ENCODE measurements at places on chromosomes 1 and 21. TPM values are rescaled to one million over a fixed set of nuclear protein-coding genes. Genes with fewer than 3 reads are reported as not detected.

DNA sequence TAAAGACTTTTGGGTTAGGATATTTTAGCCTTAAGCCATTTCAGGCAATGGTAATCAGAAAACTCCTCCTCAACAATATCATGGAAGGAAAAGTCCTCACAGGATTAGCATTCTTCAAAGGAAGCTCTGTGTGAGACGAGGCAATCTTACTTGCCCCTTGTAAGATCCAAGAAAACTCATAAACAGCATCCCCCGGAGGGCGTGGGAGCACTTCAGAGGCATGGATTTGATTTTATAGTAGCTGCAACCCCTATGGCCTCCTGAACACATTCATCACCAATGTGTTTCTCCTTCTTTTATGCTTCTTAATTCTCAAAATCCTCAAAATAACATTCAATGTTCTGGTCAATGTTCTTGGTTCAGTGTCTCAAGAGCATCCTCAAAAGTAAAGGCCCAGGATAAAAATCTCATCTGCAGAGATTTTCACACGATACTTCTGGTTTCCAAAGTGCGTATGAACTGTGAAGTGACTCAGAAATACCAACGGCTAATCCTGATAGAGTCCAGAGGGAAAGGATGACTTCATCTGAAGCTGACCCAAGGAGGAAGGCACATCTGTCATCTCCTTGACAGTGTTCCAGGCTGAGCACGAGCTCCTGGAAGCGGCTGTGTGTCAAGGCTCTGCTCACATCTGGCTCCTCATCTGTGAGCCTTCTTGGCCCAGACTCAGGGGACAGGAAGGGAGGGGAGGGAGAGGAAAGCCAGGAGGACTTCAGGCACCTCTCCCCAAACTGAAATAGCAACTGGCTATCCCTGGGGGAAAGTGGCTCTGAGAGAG, 49.3 kb upstream of the PSEN2 start:
- no peaks in the 10 kb centered on the region for H3K27me3 ChIP-seq
- H3K4me3 ChIP-seq = no peak overlapping the region
- DNase-seq = no peak
- no peaks in the 10 kb centered on the region for H3K36me3 ChIP-seq
- peaks cover 6% of the 10 kb centered on the region for H3K4me1 ChIP-seq

- no peak overlapping the region for H3K27ac ChIP-seq
- H3K27me3 ChIP-seq = peaks cover 33% of the 10 kb centered on the region
- H3K36me3 ChIP-seq = no peaks in the 10 kb centered on the region
These were observed 2.9 kb upstream of the CAMK1G start for GRCh38 chr1:209580577-209580976.

DNA sequence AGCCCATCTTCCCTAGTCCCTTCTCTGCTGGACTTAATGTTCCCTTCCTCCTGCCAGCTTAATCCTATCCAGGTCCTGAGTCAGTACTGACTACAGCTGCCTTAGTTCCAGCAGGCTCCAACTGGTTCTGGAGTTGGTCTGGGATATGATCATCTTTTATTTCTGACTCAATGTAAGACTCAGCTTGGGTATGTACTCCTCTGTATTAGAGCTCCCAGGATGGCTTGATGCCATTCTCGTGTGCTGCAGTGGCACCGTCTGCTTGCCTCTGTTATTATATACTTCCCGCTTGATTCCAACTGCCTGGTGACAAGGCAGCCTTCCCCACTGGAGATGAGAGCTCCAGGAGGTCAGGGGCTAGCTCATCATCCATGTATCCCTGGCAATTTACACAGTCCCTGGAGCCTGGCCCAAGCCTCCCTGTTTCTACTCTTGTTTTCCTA, 164.4 kb upstream of the DPT start:
- H3K36me3 ChIP-seq = no peaks in the 10 kb centered on the region
- no peak overlapping the region for H3K27ac ChIP-seq
- no peak overlapping the region for H3K4me3 ChIP-seq

- DNase-seq = no peak
- peaks cover 12% of the 10 kb centered on the region for H3K27me3 ChIP-seq
- no peak overlapping the region for H3K4me3 ChIP-seq
- H3K4me1 ChIP-seq = no peaks in the 10 kb centered on the region
- no peaks in the 10 kb centered on the region for H3K36me3 ChIP-seq
These were observed 31.7 kb upstream of the RC3H1 start for GRCh38 chr1:174053826-174054225.

DNA sequence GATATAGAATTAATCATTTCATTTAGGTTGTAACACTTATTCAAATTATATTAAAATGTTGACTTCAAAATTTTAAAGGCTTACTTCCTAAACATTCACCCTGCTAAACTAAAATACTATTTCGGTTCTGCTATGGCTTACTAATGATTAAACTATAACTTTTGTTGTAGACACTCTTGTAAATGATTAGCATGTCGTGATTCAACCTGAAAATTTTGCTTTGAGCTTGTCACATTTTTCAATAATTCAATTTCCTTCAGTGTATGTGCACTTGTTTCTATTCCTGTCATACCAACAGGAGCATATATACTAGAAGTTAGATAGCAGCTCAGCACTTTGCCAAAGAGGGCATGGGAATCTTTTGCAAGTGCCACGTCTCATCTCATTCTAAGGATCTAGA, 1018.8 kb downstream of the AMY1C start:
- H3K4me3 ChIP-seq = no peak overlapping the region
- H3K36me3 ChIP-seq = no peaks in the 10 kb centered on the region
- H3K4me1 ChIP-seq = no peaks in the 10 kb centered on the region
- no peak for DNase-seq
- H3K27me3 ChIP-seq = no peaks in the 10 kb centered on the region

DNA sequence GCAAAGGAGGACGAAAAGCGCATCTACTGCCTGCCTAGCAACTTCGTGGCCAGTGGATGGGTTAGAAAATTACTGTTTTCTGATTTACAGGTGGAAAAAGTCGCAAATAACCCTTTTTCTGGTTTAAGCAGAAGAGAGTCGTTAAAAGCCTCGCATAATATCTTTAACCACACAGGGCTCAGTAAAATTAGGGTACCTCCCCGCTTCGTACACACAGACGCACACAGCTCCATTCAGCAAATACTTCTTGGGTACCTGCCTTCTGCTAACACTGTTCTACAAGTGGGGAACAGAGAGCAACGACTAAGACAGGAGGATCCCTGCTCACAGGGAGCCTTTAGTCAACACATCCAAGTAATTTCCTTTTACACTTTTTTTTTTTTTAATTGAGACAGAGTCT, 704 bp downstream of the ALG6 start:
- H3K27ac ChIP-seq = peak overlapping the region; percentile 62
- no peaks in the 10 kb centered on the region for H3K36me3 ChIP-seq
- no peak for DNase-seq
- H3K4me3 ChIP-seq = peak overlapping the region; percentile 92

DNA sequence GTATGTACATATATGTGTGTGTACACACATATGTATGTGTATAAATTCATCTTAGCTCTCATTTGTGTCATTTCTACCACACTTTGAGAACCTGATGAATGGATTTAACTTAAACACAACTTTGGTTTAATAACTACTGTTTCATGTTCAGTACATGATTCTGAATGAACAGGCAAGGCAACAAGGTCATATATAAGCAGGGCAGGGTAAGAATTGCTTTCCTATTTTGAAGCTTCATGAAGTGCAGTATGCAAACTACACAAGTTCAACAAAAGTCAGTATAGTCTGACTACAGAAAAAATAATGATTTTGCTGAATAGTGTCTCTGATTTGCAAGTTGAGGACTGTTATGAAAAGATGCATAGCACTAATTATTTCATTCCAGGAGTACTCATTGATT, 127.6 kb downstream of the KCNK2 start:
- H3K4me1 ChIP-seq = no peaks in the 10 kb centered on the region
- H3K27me3 ChIP-seq = no peaks in the 10 kb centered on the region
- DNase-seq = no peak
- no peaks in the 10 kb centered on the region for H3K36me3 ChIP-seq

- no peaks in the 10 kb centered on the region for H3K36me3 ChIP-seq
- peaks cover 2% of the 10 kb centered on the region for H3K4me1 ChIP-seq
- H3K27me3 ChIP-seq = no peaks in the 10 kb centered on the region
- no peak overlapping the region for H3K4me3 ChIP-seq
- no peak overlapping the region for H3K27ac ChIP-seq
These were observed 698 bp upstream of the NTMT2 start for GRCh38 chr1:170145061-170145460.

DNA sequence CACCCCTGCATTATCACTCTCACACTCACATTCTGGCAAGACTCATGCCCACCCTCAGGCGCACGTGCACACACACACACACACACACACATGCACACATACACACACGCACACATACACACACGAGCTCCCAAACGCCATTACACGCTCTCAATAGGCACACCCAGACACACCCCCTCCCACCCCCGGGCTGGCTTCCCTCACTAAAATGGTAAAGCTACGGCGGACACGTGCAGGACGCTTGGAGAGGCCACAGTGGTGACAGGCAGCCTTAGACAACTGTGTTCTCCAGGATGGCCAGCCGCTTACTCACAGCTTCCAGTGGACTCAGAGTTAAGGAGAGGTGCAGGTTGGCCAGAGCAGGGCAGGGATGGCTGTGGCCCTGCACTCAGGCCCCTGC, 10.1 kb downstream of the MATN1 start:
- peaks cover 9% of the 10 kb centered on the region for H3K4me1 ChIP-seq
- H3K27ac ChIP-seq = no peak overlapping the region

- no peaks in the 10 kb centered on the region for H3K27me3 ChIP-seq
- H3K36me3 ChIP-seq = no peaks in the 10 kb centered on the region
- H3K4me3 ChIP-seq = no peak overlapping the region
- no peak for DNase-seq
- no peak overlapping the region for H3K27ac ChIP-seq
These were observed 14.1 kb upstream of the HMGCS2 start for GRCh38 chr1:119782631-119783325.

GRCh38 chr1:197922070-197922390, 4.9 kb downstream of the LHX9 start:
- peaks cover 45% of the 10 kb centered on the region for H3K4me1 ChIP-seq
- H3K36me3 ChIP-seq = no peaks in the 10 kb centered on the region
- no peak overlapping the region for H3K4me3 ChIP-seq
- no peak for DNase-seq

DNA sequence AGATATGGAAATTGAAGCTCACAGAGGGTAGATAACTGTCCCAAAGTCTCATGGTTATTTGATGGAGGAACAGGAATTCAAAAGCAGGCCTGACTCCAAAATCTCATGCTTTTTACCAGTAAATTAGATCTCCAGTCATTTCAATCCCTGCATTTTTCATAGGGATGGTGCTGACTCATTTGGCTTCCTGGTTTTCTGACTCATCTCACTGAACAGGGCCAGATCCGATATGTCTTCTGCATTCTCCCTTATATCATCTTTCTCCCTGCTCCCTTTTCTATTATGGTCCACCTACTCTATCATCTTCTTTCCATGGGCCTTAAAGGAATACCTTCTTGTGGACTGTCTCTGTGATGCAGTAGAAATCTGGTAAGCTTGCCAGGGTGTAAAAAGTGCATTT, 187.2 kb downstream of the FGGY start:
- no peaks in the 10 kb centered on the region for H3K4me1 ChIP-seq
- DNase-seq = no peak
- no peaks in the 10 kb centered on the region for H3K27me3 ChIP-seq
- no peaks in the 10 kb centered on the region for H3K36me3 ChIP-seq
- H3K4me3 ChIP-seq = no peak overlapping the region

DNA sequence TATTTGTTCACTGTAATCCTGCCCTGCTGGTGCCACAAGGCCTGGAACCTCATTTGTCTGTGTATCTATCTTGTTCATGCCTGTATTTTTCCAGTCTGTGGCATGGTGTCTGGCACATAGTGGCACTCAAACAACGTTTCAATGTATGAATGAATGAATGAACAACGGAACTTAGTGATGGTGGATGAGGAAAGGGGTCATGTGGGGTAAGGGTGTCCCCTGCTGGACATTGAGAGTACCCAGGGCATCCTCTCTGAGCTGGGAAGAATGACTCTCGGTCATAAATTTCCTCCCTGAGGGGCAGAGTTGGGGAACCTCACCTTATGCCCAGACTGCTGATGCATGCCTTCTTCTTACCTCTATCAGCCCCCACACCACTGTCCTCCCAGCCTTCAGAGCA, 18.9 kb upstream of the ZNF683 start:
- H3K36me3 ChIP-seq = no peaks in the 10 kb centered on the region
- peaks cover 29% of the 10 kb centered on the region for H3K4me1 ChIP-seq
- no peak overlapping the region for H3K27ac ChIP-seq
- H3K4me3 ChIP-seq = no peak overlapping the region

- no peak for DNase-seq
- H3K27me3 ChIP-seq = no peaks in the 10 kb centered on the region
- H3K4me1 ChIP-seq = peaks cover 3% of the 10 kb centered on the region
- H3K27ac ChIP-seq = no peak overlapping the region
- no peak overlapping the region for H3K4me3 ChIP-seq
These were observed 14.3 kb downstream of the FBXO28 start for GRCh38 chr1:224127925-224128819.

DNA sequence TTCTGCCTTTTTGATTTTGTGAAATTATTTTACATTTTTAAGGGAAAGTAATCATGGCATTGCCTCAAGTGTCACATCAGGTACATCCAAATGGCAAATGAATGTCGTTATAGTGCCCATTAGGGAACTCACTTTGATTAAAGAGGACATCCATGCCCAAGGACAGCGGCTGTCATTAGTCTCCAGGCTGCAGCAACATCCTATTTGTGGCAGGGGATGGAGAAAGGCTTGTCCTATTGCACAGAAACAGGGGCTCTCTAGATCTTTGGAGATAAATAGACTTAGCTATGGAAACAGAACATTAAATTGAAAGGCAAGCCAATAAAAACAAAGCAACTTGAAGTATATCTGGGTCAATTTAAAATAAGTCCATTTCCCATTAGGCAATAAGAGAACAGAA, 439.3 kb downstream of the NEGR1 start:
- H3K27ac ChIP-seq = no peak overlapping the region
- no peaks in the 10 kb centered on the region for H3K36me3 ChIP-seq
- no peak overlapping the region for H3K4me3 ChIP-seq

Gene IER5
- total RNA-seq = 32.2 TPM

Gene NPPA
- not detected for total RNA-seq

Gene KANK4
- not detected for total RNA-seq

Gene OR2L13
- total RNA-seq = not detected

Gene TDRD10
- not detected for total RNA-seq

Gene RAB3GAP2
- total RNA-seq = 45.0 TPM

Gene FMO5
- total RNA-seq = 0.23 TPM

Gene KIF17
- not detected for total RNA-seq
